ENCODE measurements at places on chromosomes 7 and 10.
A peak's percentile ranks its signal among the peaks of the same experiment; 100 is the strongest.

DNA sequence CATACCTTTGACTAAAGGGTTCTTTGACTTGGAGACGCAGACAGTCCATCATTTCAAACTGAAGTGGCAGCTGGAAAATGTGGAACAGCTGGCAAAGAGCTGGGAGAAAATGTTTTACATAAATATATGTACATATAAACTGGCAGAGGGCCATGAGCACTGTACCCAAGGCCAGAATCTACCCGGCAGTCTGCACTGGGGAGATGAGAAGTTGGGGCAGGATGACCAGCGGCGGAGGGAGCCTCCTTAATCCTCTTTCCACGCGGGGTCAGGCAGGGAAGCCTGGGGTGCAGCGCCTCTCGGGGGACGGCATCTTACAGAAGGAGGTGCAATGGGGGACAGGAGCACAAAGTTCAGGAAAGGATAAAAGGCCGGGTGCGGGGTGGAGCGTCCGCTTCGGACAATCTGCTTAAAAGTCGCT, 1.3 kb downstream of the GLI3 start:
- DNase-seq, result peak; percentile 19

DNA sequence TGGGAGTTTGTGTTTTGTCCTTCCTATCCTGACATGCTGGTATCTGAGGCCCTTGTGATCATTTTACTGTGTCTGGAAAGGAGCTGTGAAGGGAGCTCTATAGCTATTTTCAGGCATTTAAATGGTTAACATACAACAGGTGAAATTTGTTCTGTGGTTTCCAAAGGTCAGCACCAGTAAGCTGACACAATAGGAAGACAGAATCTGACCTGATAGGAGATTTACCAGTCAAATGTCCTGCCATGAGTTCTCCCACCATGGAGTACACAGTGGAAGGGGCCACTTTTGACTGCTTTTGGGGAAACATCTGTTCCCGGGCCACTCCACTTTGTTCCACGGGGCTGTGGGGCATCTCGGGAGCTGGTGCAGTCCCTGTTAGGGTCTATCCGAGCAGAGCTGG, 17.6 kb downstream of the FKBP6 start:
- DNase-seq, result no peak

DNA sequence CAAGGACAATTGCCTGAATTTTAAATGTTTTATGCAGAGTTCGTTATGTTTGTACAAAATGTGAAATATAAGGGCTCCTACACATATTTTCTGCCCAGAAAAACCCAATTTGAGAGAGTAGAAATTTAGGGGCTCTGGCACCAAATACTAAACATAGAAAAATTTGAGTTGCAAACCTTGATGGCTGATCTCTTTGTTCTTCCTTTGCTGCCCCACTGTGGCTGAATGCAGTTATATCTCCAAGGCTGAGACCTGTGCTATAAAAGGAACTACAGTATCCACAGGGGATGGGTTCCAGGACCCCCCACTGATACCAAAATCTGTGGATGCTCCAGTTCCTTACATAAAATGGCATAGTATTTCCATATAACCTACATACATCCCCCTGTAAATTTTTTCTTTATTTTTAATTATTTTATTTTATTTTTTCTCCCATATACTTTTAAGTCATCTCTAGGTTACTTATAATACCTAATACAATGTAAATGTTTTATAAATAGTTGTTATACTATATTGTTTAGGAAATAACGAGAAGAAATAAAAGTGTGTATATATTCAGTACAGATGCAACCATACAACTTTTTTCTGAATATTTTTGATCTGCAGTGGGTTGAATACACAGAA, 22.5 kb downstream of the CFAP43 start:
- DNase-seq, result peak; percentile 48

GRCh38 chr10:29878492-29878891, 180.9 kb downstream of the JCAD start:
- DNase-seq, result no peak

DNA sequence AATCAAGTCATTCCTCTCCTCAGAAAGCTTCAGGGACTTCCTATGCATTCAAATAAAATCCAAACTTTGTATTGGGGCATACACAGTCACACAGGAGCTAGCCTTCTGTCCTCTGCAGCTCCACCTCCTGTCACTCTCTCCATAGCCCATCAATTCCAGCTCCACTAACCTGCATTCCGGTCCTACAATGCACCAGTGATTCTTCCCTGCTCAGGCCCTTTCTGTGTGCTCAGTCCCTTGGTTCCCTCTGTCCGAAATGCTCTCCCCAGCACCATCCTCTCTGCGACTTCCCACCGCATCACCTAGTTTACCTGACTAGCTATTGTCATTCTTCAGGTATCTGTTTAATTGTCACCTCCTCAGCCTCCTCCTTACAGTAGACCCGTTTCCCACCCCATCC, 26.4 kb upstream of the YAE1 start:
- no peak for DNase-seq

DNA sequence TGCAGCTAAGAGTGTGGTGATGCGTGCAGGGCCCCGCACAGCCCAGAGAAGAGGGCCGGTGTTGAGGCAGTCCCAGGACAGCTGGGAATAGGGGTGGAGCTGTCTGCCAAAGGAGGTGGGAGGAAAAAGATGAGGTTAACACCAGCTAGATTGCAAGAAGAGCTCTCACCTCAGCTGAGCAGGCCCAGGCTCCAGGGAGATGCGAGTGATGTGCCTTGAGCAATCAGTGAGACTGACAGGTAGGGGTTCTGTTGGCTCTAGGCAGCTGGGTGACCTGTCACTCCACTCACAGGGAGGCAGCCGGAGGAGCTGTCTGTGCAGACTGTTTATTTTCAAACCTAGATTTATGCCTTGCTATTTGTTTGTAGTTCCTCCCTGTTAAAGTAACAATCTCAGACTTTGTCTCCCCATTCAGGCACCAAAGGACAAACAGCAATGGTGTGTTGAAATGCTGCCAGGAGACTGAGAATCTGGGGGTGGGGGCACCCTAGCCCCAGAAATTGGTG, 205.1 kb upstream of the CXCL12 start:
- no peak for DNase-seq

GRCh38 chr10:120394446-120394845, 62.6 kb upstream of the PLPP4 start:
- DNase-seq, result no peak

DNA sequence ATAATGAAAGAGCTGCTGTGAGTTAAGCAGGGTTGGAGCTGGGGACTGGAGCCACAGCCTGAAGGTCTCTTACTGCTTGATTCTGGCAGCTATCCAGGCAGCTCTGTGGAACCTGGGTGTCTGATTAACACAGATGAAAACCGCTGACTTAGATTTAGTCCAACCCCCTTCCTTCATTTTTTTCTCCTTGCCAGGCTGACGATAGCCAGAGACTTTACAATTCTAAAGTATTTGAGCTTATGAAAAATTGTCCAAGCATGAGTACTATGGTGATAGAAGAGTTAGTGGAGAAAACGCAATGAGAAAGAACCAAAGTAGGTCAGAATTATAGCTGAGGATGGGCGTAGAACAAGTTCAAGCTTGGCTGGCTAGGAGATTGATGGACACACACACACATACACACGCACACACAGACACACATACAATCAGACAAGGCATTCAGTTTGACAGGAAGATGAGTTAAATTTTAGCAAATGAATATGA, 13.5 kb upstream of the GPR85 start:
- peak; percentile 17 for DNase-seq

DNA sequence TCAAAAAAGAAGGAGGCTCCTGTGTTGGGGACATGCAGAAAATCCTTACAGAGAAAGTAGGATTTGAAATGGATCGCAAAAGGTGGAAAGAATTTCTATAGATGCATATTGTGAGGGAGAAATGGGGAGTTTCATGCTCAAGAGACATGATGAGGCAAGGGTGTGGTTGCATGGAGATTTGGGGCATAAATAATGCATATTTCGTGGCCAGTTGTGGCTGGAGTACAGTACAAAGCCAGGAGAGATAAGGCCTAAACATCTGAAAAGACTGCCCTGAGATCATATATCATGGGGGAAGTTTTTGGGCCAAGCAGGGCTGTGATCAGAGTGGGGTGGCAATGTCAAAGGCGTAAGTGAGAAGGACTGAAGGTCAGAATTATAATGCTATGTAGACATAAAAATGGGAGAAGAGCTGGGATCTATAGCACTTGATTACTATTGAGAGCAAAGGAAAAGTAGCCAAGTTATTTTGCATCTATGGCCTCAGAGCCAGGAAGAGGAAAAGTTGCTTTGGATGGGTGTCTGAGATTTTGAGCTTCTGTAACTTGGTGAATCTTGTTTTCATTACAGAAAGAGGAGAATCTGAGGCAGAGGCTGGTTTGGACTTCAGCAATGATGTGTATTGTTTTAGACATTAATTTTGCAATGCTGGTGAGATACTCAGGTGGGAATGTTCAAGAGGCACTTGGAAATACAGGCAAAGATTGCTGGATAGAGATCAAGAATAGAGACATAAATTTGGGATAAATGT, 166.6 kb downstream of the INHBA start:
- DNase-seq, result no peak

DNA sequence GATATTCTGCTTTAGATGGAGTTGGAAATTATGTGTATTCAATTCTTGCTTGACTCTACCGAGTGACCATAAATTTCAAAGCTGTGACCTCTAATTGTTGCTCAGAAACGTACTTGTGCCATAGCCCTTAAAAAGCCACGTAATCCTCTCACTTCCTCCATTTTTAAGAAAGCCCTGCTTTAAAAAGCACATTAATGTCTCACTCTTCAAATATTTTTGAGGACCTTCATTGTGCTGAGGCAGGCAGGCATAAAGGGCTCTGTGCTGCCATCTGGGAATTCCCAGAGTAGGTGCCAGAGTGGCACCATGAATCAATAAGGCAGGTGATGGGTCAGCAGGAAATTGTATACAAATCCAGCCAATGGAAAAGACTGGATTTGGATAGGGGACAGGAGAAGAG, 97.7 kb upstream of the FAM204A start:
- no peak for DNase-seq

DNA sequence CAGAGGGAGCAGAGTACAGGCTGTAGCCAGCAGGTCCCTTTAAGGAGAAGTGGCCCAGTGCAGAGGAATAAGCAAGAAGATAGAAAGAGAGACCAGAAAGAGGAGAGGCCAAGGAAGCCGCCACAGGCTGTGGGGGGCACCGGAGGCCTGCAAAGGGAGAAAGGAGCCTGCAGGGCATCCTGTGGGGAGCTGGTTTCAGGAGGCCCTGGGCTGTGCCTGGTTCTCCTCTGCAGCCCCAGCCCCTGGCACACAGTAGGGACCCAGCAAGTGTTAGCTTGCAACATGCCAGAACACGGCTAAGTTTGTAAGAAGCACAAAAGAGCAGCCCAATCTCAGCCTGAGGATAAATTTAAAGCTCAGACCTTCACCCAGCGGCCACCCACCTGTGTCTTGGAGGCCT, 12.3 kb upstream of the C10orf71 start:
- DNase-seq, result no peak

- no peak for DNase-seq
Measured at GRCh38 chr10:72258617-72259016, 15.1 kb upstream of the DDIT4 start.

DNA sequence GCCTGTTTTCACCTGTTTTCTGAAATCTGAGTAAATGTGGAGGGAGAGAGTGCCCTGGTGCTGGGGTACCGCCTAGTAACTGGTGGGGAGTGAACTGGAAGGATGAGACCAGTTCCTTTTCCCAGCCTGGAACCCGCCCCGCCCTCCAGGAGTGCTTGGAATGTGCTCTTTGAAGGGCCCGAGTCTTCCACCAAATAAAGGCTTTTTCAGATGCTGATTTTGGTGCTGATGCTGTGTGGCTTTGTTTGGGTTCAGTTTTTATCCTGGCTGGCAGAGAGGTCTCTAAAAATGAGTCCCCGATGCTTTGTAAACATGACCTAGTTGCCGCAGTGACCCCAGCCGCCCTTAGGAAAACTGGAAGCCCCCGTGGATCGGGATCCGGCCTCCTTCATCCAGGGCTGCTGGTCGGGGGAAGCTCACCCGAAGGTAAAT, 25.9 kb downstream of the FOXK1 start:
- DNase-seq, result no peak

DNA sequence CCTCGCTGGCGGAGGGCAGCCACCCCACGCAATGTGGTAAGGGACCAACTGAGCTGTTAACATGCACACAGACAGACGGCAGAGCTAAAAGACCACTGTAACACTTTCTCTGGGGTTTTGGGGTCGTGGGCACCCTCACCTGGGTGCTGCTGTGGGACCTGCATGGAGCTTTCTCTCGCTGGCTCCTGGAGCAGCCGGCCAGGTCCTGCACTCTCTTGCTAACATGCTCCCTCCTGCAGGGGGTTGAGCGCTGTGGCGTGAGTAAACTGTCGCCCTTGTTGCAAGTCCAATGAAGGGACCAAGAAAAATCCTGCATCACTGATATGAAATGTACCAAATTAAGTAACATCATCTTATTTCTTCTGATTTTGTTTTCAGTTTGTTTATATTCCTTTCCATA, 92.0 kb downstream of the ADK start:
- DNase-seq, result no peak

DNA sequence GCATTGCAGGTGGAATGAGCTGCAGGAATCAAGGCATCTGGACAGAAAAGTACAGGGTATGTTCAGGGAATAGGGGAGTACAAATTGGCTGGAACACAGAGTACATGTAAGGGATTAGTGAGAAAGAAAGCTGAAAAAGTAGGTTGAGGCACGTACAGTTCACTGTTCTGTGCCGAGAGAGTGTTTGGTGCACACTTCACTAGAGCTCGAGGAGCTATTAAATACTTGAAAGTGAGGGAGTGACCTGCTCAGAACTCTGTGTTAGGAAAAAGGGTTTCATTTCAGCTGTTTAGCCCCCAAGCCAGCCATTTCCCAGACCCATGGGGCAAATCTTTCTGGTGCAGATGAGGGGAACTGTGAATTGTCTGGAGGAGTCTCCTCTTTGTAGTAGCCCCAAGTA, 115.2 kb downstream of the TBXAS1 start:
- DNase-seq, result no peak

DNA sequence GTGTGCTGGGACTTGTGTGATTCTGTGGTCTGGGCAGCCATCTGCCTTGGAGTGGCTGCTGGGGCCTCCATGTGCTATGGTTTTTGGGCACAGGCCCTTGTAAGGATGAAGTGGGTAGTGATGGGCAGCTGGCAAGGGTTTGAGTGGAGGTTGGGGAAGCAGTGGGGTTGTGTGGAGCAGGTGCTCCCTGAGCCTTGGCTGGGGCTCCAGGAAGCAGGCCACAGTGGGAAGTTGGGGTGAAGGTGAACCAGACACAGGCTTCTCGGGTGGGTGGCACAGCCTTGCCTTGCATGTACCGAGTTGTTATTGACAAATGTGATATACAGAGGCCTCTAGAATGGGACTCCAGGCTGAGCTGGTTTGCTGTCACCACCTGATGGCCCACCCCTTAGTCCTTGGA, 82.3 kb downstream of the ADCY1 start:
- DNase-seq, result no peak

- DNase-seq, result peak; percentile 33
Measured at GRCh38 chr10:5812283-5813090, 747 bp downstream of the GDI2 start.

- no peak for DNase-seq
Measured at GRCh38 chr10:122484276-122485060, 23.1 kb downstream of the HTRA1 start.

- peak; percentile 99 for DNase-seq
Measured at GRCh38 chr7:18508443-18509427, 13.2 kb downstream of the HDAC9 start.

GRCh38 chr10:68154211-68154497, 44.9 kb downstream of the MYPN start:
- DNase-seq, result peak; percentile 40

Measured in fibroblast of skin of back (primary cell).